Stimulated activated CD8-positive, alpha-beta memory T cell treated with anti-CD3 and anti-CD28 coated beads, Interleukin-4, amount 100 ng/mL, for 24 hours (primary cell): ENCODE measurements at places on chromosomes 12 and 14.

- DNase-seq: no peak
These were observed 54.1 kb downstream of the AK7 start for GRCh38 chr14:96445844-96446710.

- no peak for DNase-seq
These were observed 49.3 kb downstream of the DDHD1 start for GRCh38 chr14:53103636-53104340.

- no peak for DNase-seq
These were observed 381.3 kb downstream of the TMTC2 start for GRCh38 chr12:83067981-83068380.

DNA sequence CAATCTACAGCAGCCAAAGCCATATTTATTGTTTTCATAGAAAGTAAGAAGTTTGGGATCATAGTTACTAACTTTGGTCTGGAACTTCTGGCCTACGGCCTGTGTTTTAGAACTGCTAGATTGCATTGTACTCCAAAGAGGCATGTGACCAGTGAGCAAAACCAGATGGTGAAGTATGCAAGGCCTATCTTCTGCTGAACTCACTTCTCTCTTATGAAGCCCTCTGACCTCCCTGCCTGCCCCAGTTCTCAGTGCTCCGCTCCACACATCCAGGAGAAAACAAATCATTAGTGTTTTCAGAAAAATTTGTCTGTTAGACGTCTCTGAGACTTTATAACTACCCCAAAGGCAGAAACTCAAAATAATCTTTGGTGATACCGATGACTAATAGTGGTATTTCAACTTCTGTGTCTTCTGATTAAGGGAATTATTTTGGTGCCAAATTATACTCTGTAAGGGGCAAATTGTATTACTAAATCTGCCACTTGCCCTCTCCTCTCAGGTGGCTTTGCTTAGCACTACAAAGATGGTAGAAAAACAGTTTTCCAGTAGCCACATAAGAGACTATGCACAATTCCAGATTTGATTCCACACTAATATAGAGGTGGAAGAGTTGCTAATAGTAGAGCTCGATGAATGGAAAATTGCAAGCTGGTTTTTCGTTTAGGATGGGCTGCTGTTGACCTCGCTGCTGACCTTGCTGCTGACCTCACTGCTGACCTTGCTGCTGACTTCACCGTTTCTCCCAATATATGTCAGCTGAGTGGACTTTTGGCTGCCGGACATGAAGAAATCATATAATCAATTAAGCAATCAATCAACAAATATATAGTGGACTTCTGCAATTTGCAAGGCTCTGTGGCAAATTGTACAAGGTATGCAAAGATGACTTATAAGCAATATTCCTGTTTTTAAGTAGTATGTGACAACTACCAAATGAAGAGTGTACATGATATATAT lies 147.5 kb downstream of the KITLG start:
- DNase-seq: no peak

DNA sequence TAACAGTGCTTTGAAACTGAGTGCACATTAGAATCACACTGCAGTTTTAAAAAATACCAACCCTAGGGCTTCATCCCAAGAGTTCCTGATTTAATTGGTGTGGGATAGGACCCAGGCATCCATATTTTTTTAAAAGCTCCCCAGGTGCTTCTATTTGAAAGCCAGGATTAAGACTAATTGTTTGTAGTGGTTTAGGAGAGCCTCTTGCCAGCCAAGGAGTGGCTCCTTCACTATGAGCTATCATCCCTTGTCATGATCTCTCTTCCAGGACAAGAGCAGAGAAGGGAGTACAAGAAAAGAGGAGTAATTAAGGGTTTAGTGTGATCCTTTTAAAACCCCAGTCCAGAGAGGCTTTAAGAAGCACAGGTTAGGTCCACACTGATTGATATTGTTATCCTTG lies 178.0 kb downstream of the CAND1 start:
- DNase-seq: no peak

DNA sequence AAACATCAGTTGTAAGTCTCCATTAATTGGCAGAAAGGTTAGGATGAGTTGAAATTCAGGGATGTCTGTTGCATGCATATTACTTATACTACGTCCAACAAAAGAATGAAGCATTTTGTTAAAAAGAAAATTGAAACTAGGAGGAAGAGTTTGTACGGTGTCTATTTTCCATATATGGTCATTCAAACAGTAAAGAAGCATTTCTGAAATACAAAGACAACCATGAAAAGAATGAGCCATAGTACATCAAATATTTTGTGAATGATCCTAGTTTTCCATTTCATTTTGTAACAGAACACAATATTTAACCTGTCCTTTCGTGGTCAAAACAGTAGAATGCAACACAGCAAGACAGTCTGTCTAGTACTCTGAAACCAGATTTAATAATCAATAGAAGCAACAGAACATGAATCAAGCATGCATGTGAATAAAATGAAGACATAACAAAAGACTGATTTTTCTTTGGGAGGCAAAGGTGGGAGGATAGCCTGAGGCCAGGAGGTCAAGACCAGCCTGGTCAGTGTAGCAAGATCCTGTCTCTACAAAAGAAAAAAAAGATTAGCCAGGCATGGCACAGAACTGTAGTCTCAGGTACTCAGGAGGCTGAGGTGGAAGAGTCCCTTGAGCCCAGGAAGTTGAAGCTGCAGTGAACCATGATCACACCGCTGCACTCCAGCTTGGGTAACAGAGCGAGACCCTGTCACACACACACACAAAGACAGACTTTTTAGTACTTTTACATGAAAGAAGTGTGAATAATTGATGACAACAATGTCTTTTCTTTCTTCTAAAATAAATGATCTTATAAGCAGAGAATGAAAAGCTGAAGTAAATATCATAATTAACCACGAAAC lies 156.0 kb downstream of the LRIG3 start:
- no peak for DNase-seq

GRCh38 chr14:73452341-73453186 lies 5.8 kb downstream of the NUMB start:
- DNase-seq: no peak

- no peak for DNase-seq
These were observed 14.2 kb upstream of the WDR20 start for GRCh38 chr14:102125546-102125945.

- DNase-seq: no peak
These were observed 2.9 kb downstream of the HEBP1 start for GRCh38 chr12:12997156-12997555.

- DNase-seq: no peak
These were observed 26.0 kb downstream of the MAPK1IP1L start for GRCh38 chr14:55077170-55078151.
